AG10803 (cell line): ENCODE measurements at places on chromosomes 4 and X.

DNA sequence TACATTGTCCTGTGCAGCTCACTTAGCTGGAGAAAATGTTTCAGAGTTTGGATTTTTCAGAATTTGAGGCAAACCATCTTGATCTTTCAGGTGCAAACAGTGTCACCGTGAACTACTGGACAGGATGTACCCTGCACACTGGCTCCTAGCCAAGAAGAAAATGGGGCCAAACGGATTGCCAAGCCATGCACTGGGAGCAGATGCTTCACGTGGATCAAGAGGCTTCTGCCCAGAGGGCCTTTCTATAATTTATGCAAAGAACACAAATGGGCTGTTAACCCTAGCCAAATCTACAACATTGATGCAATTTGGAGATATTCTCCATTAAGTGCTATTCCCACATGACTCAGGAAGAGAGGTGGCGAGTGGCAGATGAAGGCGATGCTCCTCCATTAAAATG is 46.9 kb upstream of the ATP8A1 start:
- no peak for DNase-seq

DNA sequence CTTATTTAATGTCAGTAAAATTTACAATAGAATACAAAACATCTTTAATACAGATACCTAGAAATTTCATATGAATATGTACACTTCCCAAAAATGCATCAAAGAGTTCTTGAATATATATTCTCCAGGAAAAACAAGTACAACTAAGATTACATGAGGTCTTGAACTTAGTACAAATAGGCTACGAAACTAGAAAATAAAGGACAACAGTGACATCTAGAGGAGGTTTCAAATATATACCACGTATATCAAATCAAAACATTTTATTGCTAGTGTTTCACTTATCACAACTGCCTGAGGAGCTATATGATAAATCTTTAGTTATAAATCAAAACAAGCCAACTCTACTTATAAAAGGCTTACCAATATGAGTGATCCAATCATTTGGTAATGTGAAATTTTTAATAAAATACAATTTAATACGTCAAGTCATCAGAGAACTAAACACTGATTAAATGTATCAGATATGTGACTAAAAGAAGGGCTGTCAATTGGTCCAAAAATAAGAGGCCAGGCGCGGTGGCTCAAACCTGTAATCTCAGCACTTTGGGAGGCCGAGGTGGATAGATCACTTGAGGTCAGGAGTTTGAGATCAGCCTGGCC is 36.6 kb downstream of the ANAPC10 start:
- DNase-seq: peak; percentile 63

GRCh38 chrX:13994104-13994503 is 35.6 kb downstream of the GEMIN8 start:
- DNase-seq: no peak

DNA sequence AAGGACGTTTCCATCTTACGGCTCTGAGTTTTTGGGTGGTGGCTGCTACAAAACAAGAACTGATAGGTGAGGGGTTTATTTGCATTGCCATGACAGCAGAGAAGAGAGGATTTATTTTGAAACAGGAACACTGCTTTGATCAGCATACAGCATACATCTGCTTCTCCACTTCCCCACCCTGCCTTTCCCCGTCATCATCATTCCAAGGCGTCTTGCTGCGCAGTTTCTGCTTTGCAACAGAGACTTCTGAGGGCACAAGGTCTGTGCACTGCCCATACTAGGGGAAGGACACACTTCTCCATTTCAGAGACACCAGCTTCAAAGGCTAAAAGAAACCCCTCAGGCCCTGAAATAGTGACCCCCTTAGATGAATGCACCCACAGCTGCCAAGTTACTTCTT is 19.1 kb downstream of the STARD8 start:
- DNase-seq: no peak

GRCh38 chrX:74420196-74421035 is 877 bp upstream of the SLC16A2 start:
- peak; percentile 76 for DNase-seq

GRCh38 chr4:142434519-142435224 is 411.4 kb downstream of the INPP4B start:
- DNase-seq: no peak

DNA sequence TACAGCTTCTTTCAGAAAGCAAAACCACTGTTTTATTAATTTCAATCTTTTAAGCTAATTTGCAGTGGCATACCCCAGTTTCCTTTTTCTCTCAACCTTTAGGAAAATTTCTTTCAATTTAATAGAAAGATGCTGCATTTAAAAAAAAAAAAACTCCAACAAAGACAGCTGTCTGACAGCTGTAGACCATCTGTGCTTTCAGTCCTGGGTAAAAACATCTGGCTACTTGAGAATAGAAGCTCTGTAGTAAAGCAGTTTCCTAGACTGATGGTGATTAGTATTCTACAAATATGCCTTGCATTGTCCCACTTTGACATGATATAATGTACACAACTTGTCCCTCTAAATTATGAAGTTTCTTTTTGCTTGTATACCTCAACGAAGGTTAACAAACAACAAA is 197.8 kb downstream of the EDA start:
- DNase-seq: no peak

- peak; percentile 17 for DNase-seq
Measured at GRCh38 chr4:82850684-82851083, 40.3 kb downstream of the SEC31A start.
